KG1 (cell line): ENCODE measurements at places on chromosomes 5 and 9.

DNA sequence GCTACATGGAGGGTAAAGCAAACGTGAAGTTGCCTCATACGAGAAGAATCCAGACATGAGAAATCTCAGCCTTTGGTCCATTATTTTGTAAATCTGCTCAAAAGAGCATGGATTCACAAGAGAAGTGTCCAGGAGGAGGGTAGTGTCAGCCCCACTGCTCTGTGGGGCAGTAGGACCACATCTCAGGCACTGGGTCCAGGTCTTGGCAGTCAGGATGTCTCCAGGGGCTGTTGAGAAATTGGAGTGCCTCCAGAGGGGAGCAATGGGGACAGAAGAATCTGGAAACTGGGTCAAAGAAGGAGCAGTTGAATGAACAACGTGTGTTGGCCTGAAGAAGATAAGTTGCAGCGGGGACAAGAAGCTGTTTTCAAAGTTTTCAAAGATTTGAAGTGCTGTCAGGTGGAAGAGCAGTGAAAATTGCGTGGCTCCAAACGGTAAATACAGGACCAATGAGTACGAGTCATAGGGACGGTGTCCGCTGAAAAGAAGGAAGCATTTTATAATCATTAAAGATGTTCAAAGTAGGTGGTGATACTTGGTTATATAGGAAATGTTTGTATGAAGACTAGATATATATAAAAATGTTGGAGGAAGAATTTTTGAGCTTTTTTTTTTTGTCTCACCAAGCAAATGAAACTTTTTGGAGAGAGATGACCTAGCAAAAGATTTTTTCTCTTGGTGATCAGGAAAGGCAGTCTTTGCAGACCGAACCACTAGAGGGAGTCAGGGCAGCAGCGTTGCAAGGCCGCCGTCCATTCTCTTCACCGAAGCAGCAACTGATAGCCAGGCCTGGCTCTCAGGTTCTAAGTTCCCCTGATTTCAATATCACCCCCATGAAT is 57.1 kb upstream of the ZBED3 start:
- DNase-seq, result peak; percentile 6

GRCh38 chr9:93821307-93821703 is 133.8 kb downstream of the BARX1 start:
- DNase-seq, result no peak

- DNase-seq, result no peak
Measured at GRCh38 chr5:161064297-161064696, 212.3 kb upstream of the ATP10B start.

- no peak for DNase-seq
Measured at GRCh38 chr9:77513457-77513856, 134.7 kb downstream of the GNA14 start.

DNA sequence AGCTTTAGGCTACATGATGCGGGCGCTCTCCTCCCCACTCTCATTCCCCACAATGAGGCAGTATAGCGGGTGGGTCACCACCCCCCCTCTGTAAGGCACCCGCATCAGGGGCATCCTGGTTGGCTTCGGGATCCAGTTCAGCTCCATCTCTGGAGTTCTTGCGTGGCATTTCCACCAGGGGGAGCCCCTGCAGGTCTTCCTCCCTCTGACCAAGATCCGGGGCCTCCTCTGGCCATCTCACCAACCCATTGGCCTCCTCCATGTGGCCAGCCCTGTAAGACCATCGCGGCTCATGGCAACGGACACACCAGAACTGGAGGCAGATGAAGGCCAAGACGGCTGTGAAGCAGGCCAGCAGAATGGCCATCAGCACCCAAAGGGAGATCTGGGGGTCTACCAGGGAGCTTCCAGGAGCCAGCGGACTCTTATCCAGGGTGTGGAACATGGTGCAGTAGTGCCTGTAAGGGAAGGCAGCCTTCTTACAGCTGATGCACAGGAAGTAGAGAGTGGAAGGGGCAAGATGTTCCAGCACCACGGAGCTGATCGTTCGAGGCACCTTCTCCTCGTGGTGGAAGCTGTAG is 77.0 kb downstream of the CYFIP2 start:
- no peak for DNase-seq

DNA sequence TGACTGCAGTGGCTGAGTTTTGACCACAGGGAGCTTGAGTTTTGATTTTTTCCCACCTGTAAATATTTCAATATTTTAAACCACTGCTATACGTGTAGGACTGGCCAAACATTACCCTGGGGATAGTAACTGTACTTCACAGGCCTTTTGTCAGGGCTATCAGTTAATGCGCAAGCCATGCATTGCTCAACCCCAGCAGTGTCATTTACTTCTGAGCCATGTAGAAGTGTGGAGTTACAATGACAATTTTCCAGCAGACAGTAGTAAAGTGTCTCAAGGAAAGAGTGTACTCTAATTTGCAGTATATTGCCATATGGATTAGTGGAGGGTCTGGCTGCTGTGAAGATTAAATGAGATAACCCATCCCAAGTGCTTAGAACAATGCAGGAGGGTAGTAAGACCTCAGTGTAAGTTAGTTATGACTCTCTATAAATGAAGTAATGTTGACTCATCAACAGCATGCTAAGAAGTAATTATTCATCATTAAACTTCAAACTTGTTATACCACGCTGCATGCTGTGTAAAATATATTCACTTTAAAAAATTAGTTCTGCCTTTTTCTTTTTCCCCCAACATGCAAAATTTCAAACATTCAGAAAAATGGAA is 489.2 kb downstream of the KDM4C start:
- no peak for DNase-seq

GRCh38 chr5:43010935-43011315 is 29.2 kb downstream of the ANXA2R start:
- DNase-seq, result no peak

- no peak for DNase-seq
Measured at GRCh38 chr9:115985657-115986056, 167.9 kb upstream of the PAPPA start.

DNA sequence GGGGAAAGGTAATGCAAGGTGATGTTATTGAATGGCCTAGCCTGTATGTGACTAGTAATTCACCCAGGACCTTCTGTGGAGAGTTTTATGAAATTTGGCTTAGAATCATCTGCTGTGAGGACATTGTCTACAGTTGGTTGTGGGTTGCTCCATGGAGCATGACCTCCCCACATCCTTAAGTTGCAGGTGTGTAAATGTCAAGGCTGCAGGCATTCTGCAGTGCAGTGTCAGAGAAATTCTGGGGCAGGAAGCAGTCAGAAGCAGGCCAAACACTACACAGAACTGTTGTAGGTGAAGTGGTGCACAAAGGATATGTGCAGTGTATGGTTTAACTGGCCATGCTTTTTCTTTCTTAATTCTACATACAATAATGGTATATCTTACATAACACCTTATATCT is 588.3 kb downstream of the EBF1 start:
- DNase-seq, result no peak

DNA sequence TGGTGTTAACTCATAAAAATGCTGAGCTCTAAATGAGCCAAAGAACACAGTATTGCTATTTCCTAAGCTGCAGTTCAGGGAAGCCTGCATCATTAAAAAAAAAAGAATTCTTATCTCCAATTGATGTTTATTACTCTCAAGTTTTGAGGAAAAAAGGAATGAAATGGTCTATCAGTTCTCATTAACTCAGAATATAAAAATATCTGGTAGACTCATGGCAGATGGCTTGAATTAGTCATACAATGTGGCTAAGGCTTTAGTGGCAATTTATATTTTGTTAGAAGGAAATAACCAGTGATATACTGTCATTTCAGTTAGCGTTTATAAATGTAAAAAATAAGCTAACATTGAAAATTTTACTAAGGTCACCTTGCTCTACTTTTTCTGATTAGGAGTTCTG is 1403.4 kb upstream of the C9orf72 start:
- DNase-seq, result no peak

DNA sequence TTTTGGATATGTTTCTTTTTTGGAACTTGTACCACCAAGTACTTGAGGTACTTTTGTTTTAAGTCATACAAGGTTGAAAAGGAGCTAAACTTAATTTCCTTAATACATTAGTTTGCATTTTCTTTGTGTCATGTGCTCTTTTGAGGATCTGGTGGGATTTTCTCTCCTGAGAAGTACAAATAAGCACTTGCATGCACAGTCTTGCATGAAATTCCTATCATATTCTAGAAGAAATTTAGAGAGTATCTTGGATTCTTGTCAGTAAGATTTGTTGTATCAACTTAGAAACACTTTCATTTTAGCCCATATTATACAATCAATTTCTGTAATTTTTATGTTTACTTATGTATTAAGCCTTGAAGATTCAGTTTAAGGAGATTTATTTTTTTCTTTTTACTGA is 64.9 kb downstream of the CCNH start:
- DNase-seq, result no peak

GRCh38 chr5:158152136-158152535 is 293.2 kb upstream of the CLINT1 start:
- DNase-seq, result no peak

GRCh38 chr5:113056988-113057387 is 80.4 kb downstream of the DCP2 start:
- DNase-seq, result no peak

- no peak for DNase-seq
Measured at GRCh38 chr5:176639981-176640380, 7.3 kb upstream of the TSPAN17 start.

- no peak for DNase-seq
Measured at GRCh38 chr5:93580927-93581445, at the start of gene NR2F1-AS1. Gene NR2F1-AS1 (minus strand): TSS chr5:93581219.

DNA sequence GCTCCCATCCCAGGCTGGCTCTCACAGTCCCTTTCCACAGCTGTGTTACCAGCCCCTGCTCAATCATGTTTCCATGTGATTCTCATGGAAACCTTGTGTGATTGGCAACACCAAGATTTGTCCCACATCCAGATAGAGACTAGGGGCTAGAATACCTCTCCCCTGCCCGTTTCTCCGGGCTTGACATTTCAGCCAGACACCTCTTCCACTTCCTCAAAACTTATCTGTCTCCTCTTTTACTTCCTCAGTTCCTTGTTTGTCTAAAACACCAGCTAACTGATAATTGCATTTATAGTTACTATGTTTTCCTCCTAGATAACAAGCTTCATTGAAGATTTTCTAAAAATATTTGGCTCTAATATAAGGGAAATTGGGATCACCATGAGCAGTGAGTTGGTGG is 16.6 kb upstream of the KCNMB1 start:
- DNase-seq, result peak; percentile 42
